NCI-H187 (cell line): ENCODE measurements at places on chromosomes 1 and 21.
A peak's percentile ranks its signal among the peaks of the same experiment; 100 is the strongest.

- DNase-seq = no peak
These were observed 324.3 kb downstream of the TGFB2 start for GRCh38 chr1:218669431-218669830.

DNA sequence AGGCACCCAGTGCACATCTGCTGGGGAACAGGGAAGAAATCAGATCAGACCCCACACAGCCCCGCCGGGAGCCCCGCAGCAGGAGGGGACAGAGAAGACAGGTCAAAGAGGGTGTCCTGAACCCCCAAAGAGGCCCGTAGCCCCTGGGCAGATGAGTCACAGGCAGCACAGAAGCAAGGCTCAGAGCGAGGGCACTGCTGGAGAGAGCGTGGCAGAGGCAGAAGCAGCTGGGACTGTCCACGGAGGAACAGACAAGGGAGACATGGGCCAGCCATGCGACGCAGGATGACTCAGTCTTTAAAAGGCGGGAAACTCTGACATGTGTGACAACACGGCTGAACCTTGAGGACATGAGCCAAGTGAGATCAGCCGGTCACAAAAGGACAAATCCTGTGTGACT, 14.5 kb upstream of the PRDM16 start:
- DNase-seq = no peak

DNA sequence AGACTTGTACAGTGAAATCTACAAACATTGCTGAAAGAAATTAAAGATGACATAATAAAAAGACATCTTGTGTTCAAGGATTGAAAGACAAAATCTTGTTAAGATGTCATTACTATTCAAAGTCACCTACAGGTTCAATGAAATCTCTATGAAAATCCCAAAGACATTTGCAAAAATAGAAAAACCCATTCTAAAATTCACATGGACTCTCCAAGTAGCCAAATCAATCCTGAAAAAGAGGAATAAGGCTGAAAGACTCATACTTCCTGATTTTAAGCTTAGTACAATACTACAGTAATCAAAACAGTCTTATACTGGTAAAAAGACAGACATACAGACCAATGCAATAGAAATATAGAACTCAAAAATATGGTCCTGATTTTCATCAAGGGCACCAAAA, 78.6 kb downstream of the PCSK9 start:
- DNase-seq = no peak

- DNase-seq = no peak
These were observed 144.4 kb downstream of the CDC7 start for GRCh38 chr1:91645031-91645430.

GRCh38 chr1:240663169-240663879, 51.4 kb upstream of the GREM2 start:
- DNase-seq = no peak

- DNase-seq = no peak
These were observed 210.6 kb downstream of the DNM3 start for GRCh38 chr1:172051898-172052297.

DNA sequence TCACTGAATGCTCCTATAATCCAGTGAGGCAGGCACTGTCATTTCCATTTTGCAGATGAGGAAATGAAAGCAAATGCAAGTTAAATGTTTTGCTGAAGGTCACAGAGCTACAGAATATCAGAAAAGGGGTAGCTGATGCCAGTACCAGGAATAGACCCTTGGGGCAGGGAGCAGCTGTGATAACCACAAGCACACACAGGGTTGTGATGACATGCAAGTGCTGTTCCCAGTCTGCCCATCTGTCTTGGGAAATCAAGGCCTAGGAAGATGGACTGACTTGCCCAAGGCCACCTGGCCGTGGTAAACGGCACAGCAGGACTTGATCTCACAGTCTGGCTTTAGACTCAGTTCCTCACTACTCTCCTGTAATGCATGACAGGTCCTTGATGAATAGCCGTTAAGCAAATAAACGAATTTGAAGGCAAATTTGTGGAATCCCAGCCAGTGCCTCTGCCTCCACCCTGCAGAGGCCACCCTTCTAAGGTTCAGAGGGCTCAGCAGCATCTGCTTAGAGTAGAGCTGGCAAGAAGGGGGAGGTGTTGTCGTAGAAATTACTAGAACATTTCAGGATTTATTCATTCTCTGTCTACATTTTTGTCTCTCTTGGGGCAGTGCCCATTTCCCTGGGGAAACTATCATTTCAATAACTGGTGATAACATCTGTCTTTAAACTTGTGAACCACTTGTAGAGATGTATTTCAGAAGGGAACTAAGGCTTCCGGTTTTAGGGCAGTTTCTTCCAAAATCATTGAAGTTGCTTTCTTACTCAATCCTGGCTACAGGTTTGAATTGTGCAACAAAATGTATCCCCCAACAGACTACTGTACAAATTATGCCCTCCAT, 53.2 kb upstream of the MRPS6 start:
- no peak for DNase-seq

GRCh38 chr21:46168238-46168637, 12.9 kb upstream of the FTCD start:
- DNase-seq = no peak

DNA sequence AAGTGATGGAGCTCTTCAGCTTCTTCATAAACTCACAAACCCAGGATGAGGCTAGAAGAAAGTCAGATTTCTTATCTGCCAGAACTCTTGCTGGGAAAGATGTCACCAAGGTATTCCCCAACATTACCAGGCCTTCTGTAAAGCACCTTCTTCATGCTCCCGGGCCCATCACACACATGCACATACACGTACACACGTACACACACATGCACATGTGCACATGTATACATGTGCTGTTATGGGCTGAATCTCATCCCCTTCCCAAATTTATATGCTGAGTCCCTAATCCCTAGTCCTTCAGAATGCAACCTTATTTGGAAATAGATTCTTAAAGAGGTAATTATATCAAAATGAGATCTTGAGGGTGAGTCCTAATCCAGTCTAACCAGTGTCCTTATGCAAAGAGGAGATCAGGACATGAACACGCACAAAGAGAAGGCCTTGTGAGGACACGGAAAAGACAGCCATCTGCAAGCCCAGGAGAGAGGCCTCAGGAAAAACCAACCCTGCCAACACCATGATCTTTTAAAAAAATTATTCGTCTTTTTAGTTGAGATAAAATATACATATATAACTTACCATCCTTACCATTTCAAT, 76.4 kb upstream of the LYST start:
- DNase-seq = no peak

DNA sequence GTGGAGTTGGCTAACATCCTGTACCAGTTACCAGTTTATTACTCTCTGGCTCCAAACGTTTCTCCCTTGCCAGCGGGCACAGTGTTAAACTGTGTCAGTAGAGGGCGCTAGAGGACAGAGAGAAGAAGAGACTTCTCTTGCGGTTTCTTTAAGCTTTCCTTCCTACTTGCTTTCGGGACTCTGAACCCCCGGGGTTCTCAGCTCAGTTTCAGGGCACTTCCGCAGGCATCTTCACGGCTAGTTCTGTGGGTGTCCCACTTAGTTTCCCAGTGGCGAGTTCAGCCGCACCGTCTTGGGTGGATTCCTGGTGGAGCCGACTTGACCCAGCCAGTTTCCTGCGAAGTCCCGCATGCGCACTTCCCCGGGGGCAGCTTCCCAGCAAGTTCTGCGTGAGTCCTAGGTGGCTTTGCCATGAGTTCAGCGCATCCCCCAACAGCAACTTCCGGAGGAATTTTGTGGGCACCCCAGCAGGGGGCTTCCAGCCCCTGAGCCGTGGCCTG, 37.9 kb upstream of the BTG2 start:
- peak; percentile 87 for DNase-seq

- no peak for DNase-seq
These were observed 68.4 kb downstream of the MACF1 start for GRCh38 chr1:39272798-39273469.

DNA sequence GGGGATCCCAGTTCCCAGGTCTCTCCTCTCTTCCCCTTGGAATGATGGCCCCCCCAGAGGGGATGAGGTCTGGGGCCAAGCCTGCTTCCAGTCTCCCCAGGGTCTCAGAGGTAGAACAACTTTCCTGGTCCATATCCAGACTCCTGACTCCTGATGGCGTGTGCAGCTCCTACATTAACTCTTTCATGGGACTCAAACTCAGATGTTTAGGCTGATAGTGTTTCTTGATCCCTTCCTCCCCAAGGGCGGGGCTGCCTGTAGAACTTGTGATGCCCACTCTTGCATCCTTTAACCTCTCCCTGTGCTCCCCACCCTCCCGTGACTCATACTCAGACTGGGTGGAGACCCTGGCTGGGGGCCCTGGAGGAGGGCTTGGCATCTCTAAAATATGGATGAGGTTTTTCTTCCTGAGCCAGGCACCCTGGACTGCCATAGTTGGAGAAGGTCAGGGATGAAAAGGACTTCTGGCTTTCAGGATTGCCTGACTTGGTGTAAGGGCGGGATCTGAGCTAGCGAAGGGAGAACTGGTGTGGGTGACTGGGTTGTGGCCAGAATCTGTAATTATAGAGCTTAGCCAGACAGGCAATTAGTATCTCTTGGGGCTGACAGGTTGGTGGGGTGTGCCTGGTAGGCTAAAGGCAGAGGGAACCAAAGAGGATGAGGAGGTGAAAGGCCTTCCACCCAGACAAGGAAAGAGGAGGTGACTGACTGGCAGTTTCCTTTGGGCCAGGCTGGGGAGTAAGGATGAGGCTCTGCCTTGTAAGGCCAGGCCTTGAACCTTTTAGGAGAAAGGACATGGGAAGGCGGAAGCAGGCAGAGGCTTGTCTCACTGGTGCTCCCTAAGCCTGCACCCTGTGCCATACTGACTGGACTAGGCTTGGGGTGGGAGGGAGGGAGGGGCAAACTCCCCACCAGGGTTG, 1.5 kb downstream of the ATP8B2 start:
- no peak for DNase-seq

- no peak for DNase-seq
These were observed 17.5 kb upstream of the PDIK1L start for GRCh38 chr1:26094076-26094669.

DNA sequence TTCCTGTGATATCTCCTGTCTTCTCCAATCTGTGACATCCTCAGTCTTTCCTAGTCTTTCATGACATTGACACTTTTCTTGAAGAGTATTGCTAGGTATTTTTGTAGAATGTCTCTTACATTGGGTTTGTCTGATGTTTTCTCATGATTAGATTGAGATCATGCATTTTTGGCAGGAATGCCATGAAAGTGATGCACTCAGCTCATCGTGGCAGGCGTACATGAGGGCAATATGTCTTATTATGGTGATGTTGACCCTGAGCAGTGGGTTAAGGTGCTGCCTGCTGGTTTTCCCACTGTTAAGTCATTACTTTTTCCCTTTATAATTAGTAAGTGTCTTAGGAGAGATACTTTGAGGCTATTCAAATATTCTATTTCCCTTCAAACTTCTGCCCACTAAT, 80.2 kb upstream of the SSX2IP start:
- DNase-seq = no peak
